ENCODE measurements at places on chromosomes 3 and 15. TPM values are rescaled to one million over a fixed set of nuclear protein-coding genes. Genes with fewer than 3 reads are reported as not detected.

Gene TNNC1
- total RNA-seq = 3.0 TPM

Gene DPPA2
- not detected for total RNA-seq

DNA sequence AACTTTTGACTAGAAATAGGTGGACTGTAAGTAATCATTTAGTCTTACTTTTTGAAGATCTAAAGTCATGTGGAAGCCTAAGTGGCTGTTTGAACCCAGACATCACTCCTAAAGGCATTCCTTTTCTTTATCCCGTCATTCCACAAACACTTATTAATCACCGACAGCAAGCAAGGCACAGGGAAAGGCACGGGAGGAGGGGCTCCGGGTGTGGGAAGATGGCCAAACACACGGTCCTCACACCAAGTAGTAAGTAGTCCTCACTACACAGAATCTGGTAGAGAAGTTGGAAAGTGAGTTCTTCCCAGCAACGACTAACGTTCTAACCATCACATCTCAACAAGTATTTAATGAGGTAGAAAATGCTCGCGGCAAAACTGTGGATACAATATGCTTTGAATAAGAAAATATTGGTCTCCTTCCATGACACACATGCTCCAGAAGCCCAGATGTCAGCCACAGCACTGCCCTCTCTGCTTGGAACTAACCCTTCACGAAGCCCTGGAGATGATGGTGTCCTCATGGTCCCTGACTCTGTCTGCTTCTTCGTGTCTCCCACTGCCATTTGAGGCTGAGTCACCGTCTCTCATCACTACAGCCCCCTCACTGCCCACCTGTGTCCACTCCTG lies 202.2 kb downstream of the OPA1 start:
- no peaks in the 10 kb centered on the region for H3K4me1 ChIP-seq
- peaks cover 13% of the 10 kb centered on the region for H3K27me3 ChIP-seq
- DNase-seq = no peak

Gene CILP
- total RNA-seq = 0.17 TPM

Gene SLC2A2
- total RNA-seq = not detected

DNA sequence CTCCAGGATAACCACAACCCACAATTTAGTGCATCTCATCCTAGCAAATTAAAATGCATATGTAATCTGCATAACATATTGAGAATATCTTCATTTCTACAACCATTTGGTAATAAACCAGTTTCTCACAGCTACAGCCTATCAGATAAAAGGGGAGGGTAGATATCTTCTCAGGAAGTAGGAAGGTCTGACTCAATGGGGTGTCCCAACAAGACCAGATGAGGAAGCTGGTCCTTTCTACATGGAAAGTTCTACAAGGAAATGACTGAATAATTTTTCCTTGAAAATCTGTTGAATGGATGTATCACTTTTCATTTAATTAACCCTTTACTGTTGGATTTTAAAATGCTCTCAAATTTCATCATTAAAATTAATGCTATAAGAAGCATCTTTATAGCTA lies 17.4 kb upstream of the TMPRSS7 start:
- no peak overlapping the region for H3K27ac ChIP-seq
- peaks cover 3% of the 10 kb centered on the region for H3K4me1 ChIP-seq
- H3K36me3 ChIP-seq = no peaks in the 10 kb centered on the region
- no peak overlapping the region for H3K4me3 ChIP-seq

DNA sequence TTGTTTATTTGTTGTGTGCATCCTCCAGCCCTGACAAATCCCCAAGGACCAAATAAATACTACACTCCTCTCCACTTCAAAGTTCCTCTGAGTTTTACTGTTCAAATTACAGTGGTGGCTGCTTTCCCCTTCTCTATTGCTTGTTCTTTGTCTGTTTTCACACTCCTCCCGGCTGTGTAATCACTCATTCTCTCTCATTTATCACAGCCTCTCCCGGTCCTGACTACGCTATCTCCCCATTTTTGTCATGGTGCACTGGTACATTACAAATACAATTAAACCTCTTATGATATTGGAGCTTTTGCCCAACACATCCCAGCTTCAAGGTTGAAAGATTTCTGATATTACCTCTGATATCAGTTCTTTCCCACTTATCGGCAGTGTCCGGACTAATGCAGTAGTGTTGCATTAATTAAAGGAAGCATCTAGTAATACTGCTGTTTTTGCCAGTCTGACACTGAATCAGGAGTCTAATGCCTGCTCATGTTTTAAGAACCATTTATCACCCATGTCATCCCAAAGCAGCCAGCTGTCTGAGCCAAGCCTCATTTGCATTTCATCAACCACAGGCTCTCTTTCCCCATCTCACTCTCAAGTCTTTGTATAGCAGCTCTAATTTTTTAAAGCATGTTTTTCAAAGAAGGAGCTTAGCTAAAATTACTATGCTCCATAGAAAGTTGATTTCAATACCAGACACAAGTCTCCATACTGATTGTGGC lies 740.5 kb downstream of the ROBO2 start:
- no peak overlapping the region for H3K27ac ChIP-seq
- DNase-seq = no peak
- no peaks in the 10 kb centered on the region for H3K27me3 ChIP-seq
- no peaks in the 10 kb centered on the region for H3K4me1 ChIP-seq

- H3K36me3 ChIP-seq = peaks cover 32% of the 10 kb centered on the region
- no peak for DNase-seq
Observed at GRCh38 chr3:171339598-171339997, 120.6 kb downstream of the TNIK start.

All from activated naive CD8-positive, alpha-beta T cell treated with anti-CD3 and anti-CD28 coated beads, Interleukin-2, amount 10 ng/mL, durations not matched to agents 7 days and 5 days (primary cell).